ENCODE measurements at places on chromosomes 12 and 14.
A peak's percentile ranks its signal among the peaks of the same experiment; 100 is the strongest.

DNA sequence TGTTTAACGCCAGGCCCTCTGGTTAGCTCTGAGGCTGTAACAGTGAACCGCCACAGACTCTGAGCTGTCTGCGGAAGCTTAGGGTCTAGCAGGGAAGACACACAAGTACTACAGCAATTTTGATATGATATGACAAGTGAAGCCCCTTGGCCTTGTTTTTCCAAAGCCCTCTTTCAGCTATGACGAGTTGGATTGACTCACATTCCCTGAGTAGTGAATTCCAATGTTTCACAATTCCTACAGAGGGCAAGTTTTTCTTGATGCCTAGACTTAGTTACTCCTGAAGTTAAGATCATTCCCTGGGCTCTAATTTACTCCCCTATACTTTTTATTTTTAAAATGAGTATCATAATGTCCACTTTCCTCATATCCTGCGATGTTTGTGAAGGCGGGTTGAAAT, 53.3 kb upstream of the CISTR start:
- DNase-seq, result no peak
- H3K27ac ChIP-seq, result no peak overlapping the region
- H3K4me1 ChIP-seq, result no peaks in the 10 kb centered on the region
- H3K27me3 ChIP-seq, result peaks cover 9% of the 10 kb centered on the region
- H3K4me3 ChIP-seq, result no peak overlapping the region

DNA sequence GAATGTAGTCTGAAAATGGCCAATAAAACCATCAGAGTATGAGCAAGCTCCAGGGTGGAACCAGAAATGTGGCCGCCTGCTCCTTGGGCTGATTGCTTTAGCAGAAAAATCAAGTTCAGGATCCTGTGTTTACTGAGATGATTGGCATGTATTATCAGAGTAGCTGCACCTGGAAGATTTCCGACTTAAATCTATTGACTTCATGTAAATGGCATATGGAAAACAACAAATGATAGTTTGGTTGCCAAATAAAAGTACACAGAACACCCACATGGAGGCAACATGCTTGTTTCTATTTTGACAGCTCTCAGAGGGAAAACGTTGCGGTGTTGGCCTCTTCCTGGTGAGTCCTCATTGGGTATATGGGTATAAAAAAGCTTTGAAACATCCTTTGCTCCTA, 31.3 kb downstream of the SOCS2 start:
- no peak overlapping the region for H3K27ac ChIP-seq
- H3K36me3 ChIP-seq, result no peaks in the 10 kb centered on the region
- no peak for DNase-seq
- H3K4me1 ChIP-seq, result no peaks in the 10 kb centered on the region

DNA sequence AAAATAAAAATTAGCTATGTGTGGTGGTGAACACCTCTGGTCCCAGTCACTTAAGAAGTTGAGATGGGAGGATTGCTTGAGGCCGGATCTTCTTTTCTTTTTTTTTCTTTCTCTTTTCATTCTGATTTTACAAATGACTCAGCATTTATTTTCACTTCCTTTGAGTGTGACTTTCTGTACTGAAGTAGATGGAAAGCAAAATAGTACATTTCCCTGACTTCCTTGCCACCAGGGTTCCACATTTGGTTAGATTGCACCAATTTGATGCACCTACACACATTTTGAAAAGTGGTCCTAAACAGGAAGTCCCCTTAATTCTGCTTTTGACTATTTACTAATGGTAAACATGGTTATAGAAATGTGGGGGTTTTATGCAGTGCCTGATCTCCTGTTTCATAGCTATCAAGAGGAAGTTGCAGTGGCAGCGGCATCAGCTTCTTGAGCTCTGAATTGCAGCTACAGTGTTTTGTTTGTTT, 13.0 kb upstream of the LEMD3 start:
- H3K27me3 ChIP-seq, result no peaks in the 10 kb centered on the region
- H3K36me3 ChIP-seq, result no peaks in the 10 kb centered on the region
- H3K4me1 ChIP-seq, result no peaks in the 10 kb centered on the region
- H3K4me3 ChIP-seq, result no peak overlapping the region
- DNase-seq, result no peak
- peak overlapping the region; percentile 25 for H3K27ac ChIP-seq

DNA sequence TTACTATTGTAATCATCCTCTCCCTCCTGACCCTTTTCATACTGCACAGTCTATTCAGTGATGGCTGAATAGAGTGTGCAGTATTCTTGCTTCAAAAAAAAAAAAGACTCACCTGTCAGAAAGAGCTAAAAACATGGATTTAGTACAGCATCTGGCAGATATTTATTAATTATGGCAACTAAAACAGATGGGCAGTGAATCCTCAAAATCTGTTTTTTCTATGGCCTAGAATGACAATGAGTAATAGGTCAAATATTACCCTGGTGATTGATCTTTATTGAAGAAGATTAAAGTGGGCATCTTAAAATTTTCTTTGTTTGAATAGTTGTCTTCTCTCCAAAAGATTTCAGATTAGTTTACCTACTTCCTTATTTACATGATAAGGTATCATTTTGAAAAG, 543.6 kb downstream of the FOXG1 start:
- no peak overlapping the region for H3K27ac ChIP-seq
- H3K4me3 ChIP-seq, result no peak overlapping the region
- no peak for DNase-seq
- H3K36me3 ChIP-seq, result no peaks in the 10 kb centered on the region
- H3K27me3 ChIP-seq, result no peaks in the 10 kb centered on the region

GRCh38 chr12:114955414-114956014, 271.5 kb upstream of the TBX3 start:
- H3K4me1 ChIP-seq, result no peaks in the 10 kb centered on the region
- H3K27me3 ChIP-seq, result no peaks in the 10 kb centered on the region
- no peak overlapping the region for H3K4me3 ChIP-seq
- DNase-seq, result no peak
- H3K36me3 ChIP-seq, result no peaks in the 10 kb centered on the region

- no peak for DNase-seq
- no peak overlapping the region for H3K4me3 ChIP-seq
- peaks cover 3% of the 10 kb centered on the region for H3K4me1 ChIP-seq
- H3K36me3 ChIP-seq, result no peaks in the 10 kb centered on the region
- H3K27ac ChIP-seq, result no peak overlapping the region
- no peaks in the 10 kb centered on the region for H3K27me3 ChIP-seq
These were observed 101.1 kb downstream of the CRADD start for GRCh38 chr12:93778306-93778705.

DNA sequence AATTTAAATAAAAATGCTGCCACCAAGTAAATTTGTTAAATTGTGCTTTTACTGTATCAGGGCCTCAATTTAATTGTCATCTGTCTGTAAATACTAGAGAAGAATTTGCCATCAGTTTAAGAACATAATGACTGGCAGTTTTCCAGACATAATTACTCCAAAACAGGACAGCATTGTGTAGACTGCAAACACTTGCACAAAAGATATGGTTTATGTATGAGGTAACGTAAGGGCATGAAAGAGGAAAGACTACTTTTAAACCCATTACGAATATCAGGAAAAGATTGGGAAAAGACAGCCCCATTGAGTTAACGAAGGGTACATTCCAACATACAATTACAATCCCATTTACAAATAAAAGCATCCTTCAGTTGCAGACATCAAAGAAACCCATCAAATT, 59.8 kb upstream of the KRR1 start:
- H3K27me3 ChIP-seq, result no peaks in the 10 kb centered on the region
- H3K27ac ChIP-seq, result no peak overlapping the region
- DNase-seq, result no peak
- no peaks in the 10 kb centered on the region for H3K36me3 ChIP-seq
- no peak overlapping the region for H3K4me3 ChIP-seq

DNA sequence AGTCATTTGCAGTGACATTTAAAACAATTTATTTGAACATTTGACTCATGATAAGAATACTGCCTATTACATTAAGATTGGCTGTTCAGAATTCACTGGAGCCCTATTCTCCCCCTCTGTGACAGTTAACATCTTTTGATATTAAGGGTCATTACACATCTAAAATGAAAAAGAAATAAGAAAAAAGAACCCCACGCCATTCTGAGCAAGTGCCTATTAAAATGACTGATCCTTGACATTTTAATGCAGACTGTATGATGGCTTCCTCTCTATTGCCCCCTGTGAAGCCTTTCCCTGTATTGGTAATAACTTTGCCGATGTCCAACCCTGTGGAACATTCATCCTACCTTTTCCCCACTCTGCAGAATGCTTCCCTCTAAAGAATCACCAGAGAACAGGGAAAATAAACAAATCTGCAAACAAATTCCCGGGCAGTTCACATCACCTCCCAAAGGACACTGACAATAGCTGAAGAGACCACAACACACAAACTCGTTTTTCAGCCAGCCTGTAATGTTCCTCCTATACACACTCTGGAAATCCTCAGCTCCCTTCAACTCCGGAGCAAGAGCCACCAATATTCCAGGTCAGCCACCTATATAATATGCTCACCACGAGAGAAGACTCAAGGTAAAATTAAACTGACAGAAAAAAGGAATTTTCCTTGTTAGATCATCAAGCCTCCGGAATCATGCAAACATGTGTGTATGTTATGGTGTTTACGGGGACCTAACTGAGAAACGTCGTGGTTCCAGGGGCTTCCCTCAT, 2.1 kb downstream of the NIN start:
- peak overlapping the region; percentile 87 for H3K4me3 ChIP-seq
- peaks cover 6% of the 10 kb centered on the region for H3K36me3 ChIP-seq
- H3K4me1 ChIP-seq, result peaks cover 37% of the 10 kb centered on the region
- peak overlapping the region; percentile 70 for H3K27ac ChIP-seq
- DNase-seq, result no peak

DNA sequence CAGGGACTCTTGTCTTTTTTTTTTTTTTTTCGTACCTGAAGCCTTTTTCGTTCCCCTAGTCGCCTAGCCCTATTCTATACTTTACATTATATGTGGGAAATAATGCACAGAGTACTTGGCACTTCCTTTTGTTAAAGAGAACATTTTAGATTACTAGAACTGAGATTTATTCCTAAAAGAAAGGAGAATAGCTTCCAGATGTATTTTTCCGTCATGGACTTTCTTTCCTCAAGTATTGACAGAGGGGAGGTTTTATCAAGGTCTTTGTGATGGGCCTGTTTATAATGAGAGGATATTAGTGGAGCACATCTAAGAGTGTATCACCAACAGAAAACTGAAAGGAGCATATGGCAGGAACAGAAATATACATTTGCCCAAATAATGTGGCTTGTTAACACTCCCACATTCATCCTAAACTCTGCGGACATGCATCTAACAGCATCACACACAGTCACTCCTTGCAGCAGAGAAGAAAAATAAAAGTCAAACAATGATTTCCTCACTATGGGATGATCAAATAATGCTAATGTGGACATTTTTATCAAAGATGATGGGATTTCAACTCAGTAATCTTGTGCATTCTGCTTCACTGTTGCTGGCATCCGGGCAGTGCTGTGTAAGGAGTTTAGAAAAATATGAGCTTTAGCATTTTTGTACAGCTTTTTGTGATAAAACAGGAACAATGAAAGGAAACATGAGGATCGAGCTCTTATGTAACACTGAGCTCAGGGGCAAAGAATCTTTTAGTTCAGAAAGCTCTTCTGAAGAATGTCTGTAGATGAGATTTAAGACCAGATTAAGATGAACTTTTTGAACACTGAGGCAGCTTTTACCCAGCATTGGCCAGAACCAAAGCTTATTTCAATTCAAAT, 183.1 kb downstream of the EGLN3 start:
- no peak overlapping the region for H3K27ac ChIP-seq
- no peaks in the 10 kb centered on the region for H3K4me1 ChIP-seq
- DNase-seq, result no peak
- peaks cover 3% of the 10 kb centered on the region for H3K27me3 ChIP-seq

- H3K27ac ChIP-seq, result no peak overlapping the region
- no peaks in the 10 kb centered on the region for H3K36me3 ChIP-seq
These were observed 110.3 kb upstream of the CNTN1 start for GRCh38 chr12:40581889-40582288.

DNA sequence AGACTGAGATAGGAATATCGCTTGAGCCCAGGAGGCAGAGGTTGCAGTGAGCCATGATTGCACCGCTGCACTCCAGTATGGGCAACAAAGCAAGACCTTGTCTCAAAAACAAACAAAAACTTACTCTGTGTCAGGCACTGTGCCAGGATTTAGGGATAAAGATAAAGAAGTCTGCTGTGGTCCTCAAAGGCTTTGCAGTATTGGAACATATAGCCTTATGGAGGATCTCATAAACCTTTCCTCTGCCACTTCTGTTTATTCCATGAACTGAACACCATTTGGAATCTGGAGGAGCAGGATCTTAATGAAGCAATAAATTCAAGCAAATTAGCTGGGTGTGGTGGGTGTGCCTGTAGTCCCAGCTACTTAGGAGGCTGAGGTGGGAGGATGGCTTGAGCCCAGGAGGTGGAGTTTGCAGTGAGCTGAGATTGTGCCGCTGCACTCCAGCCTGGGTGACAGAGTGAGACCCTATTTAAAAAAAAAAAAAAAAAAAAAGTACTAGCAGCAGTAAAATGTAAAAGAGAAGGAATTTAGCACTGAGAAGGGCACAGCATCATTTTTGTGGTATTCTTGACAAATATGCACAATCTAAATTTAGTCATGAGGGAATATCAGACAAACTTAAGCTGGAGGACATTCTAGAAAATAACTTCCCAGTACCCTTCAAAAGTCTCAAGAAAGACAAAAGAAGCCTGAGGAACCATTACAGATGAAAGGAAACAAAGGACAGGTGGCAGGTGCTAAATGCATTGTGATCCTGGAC, 27.1 kb downstream of the BMAL2 start:
- H3K4me3 ChIP-seq, result no peak overlapping the region
- H3K27ac ChIP-seq, result no peak overlapping the region
- no peaks in the 10 kb centered on the region for H3K36me3 ChIP-seq
- DNase-seq, result no peak

DNA sequence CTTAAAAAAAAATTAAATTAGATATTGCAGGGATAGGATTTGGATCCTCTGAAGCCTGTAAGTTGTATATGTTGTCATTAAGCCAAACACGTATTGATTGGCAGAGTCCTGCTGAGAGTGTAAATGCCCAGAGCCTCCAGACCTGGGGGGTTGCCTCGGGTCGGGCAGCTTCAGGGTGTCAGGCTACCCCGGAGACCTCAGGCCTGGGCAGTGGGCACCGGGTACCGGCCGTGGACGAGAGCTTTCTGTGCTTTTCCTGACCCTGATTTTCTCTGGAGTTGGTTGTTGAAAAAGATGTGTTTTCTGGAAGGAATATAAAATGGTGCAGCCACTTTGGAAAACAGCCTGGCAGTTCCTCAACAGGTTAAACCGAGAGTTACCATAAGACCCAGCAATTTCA, 96.1 kb downstream of the DNAH10 start:
- no peak overlapping the region for H3K27ac ChIP-seq
- H3K4me1 ChIP-seq, result no peaks in the 10 kb centered on the region
- no peak for DNase-seq
- no peak overlapping the region for H3K4me3 ChIP-seq

- no peaks in the 10 kb centered on the region for H3K27me3 ChIP-seq
- peaks cover 5% of the 10 kb centered on the region for H3K4me1 ChIP-seq
- H3K4me3 ChIP-seq, result no peak overlapping the region
- no peak overlapping the region for H3K27ac ChIP-seq
These were observed 92.5 kb downstream of the SSPN start for GRCh38 chr12:26287671-26288381.

GRCh38 chr14:33435911-33436689, 497.4 kb downstream of the NPAS3 start:
- no peaks in the 10 kb centered on the region for H3K4me1 ChIP-seq
- H3K27me3 ChIP-seq, result no peaks in the 10 kb centered on the region
- H3K27ac ChIP-seq, result no peak overlapping the region
- no peak overlapping the region for H3K4me3 ChIP-seq
